ENCODE measurements at places on chromosomes 2 and 18.

DNA sequence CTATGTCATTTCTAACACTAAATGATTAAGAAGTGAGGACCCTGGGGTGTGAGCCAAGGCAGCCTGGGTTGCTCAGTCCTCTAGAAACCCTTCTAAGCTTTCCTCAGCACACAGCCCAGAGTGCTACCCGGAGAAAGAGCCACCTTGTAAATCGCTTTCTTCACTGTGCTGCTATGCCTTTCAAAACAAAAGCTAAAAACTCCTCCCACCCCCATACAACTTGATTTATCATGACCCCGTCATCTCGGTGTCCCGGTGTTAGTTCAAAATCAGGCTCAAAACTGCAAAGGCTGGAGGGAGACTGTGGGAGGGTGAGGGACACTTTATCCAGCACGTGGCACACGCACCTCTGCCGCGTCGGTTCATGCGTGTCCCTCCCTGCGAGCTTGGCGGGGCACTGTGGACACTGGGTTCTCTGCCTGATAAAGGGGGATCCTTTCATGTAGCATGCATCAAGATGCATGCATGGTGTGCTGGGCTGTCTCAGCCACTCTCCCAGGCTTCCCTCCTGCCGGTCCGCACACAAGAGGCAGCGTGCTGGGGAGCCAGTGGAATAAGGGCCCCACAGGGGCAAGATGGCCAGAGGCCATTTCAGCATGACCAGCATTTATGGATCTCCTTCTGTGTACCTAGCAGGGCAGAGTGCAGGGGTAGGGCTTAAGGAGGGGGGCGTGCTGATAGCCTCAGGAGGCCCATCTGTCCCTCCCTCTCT is 170.4 kb downstream of the SMAD7 start:
- no peak for DNase-seq

DNA sequence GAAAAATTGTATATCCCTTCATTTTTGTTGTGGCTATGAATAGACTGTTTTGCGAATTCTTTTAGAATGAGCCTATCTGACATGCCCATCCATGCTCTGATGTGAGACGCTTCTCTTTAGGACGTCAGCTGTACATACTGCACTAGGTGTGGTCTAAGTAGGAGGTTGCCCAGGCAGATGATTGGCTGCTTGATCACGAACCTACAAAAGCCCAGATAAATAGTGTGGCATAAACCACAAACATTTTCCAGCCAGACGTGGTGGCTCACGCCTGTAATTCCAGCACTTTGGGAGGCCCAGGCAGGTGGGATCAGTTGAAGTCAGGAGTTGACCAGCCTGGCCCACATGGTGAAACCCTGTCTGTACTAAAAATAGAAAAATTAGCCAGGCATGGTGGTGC is 251.8 kb downstream of the AGAP1 start:
- no peak for DNase-seq

DNA sequence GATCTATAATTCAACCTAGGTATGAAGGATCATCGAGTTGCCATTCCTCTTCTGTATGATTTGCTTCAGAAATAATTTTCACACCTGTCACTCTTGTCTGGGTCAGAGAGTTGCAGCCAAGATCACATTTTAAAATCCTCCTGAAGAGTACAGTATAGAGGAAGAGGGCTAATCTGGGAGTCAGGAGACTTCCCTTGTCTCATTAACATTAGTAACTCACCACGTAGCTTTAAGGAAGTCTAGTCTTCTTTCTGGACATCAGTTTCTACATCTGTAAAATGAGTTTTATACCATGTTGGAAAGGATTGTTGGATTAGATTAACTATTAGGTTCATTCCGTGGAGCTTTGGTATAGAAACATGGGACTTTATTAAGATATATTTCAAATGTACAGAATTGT is 109.4 kb downstream of the TDRD15 start:
- DNase-seq, result no peak

DNA sequence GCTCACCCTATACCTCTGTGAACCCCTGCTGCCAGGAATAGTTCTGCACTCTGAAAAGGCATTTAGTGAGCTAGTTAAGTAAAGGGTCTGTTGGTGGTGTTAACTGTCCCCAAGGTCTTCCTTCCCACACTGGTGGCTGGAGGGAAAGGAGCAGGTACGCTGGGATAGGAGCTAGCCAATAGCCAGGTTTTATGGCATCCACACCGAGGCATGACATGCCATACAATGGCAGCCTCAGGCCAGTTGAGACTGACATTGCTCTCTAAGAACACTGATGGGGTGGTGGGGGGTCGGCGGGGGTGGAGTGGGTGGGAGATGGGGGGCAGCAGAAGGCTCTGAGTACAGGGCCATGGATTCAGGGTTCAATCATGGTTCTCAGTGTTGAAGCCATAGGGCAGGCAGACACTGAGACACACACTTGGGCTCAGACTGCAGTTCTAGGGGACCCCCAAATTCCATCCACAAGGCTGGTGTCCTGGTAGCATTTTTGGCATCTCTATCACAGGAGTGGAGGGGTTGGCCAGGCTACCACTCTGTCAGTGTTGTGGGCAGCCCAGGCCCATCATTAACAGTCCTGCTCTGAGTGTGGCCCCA is 136.0 kb downstream of the CTIF start:
- no peak for DNase-seq

Measured in G401 (cell line).